ENCODE measurements at places on chromosomes 4 and X.

DNA sequence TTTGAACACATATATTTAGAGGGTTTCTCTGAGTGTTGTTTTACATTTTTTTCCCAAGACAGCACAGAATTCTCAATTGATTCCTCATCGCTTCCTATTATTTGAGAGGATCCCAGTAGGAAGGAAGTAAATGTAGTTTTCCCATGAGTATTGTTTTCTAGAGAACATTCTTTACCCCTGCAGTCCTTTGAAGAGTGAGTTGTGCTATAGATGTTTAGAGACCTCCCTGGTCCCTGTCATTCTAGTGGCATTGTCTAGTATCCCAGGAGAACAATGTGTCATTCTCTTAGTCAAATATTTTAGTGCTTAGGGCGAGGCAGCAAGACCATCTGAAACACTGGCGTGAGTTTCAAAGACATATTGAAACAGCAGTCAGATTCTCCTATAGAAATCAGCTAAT is 32.5 kb downstream of the SORBS2 start:
- DNase-seq = no peak

- no peak for DNase-seq
These were observed 27.5 kb upstream of the MTM1 start for GRCh38 chrX:150540965-150541364.

DNA sequence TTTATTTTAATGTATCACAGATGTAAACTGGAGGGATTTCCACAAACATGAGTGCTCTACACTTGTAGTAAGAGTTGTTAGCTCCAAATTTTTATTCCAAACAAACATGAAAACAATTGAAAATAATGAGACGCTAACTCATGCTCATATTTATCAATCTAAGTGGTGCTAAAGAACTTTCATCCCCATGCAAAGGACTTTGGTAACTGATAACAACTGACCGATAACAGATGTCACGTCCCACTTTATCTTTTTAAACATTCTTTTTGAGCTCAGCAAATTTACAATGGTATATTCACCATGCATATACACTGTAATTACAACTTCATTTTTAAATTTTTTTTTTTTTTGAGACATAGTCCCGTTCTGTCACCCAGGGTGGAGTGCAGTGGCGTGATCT is 15.6 kb upstream of the MAOA start:
- DNase-seq = no peak

GRCh38 chr4:121096629-121097028 is 24.3 kb upstream of the NDNF start:
- DNase-seq = no peak

- no peak for DNase-seq
These were observed 230.9 kb downstream of the SOX3 start for GRCh38 chrX:140273921-140274320.

- no peak for DNase-seq
These were observed 300.8 kb downstream of the ADGRL3 start for GRCh38 chr4:61500883-61501282.

GRCh38 chr4:84583876-84584380 is 1.0 kb downstream of the CDS1 start:
- no peak for DNase-seq

- no peak for DNase-seq
These were observed 74.9 kb upstream of the CBR4 start for GRCh38 chr4:169084954-169085353.

DNA sequence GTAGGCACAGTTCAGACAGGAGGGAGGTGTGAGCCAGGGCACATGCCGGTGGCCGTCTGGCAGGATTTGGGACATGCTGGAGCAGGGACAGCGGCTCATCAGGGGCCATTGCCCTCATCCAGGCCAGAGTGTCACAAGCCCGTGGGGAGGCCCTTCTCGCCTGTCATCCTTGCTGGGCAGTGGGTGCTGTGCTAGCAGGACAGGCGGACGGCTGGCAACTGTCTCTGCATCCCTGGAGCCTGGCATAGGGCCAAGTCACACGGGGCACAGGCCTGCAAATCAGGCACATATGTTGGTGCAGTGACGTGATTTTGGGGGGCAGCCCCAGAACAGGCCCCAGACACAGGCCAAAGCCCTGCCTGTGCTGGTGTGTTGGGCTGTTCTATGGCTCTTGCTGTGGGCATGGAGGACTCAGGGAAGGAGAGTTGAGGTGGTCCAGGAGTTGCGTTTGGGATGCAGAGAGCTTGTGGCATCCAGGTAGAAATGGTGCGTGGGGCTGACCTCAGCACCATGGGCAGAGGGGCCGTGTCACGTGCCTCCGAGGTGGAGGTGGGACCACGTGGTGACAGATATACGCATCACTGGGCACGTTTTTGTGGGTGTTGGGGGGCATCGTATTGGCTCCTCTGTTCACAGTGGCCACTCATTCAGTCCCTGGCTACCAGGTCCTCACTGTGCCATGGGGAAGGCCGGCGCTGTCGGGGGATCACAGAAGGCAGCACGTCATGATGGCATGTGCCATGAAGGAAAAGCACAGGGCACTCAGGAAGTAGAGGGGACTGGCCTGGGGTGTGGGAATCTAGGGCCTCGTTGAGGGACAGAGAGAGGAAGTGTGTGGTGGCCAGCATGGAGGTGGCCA is 14.6 kb upstream of the MSANTD1 start:
- DNase-seq = no peak

DNA sequence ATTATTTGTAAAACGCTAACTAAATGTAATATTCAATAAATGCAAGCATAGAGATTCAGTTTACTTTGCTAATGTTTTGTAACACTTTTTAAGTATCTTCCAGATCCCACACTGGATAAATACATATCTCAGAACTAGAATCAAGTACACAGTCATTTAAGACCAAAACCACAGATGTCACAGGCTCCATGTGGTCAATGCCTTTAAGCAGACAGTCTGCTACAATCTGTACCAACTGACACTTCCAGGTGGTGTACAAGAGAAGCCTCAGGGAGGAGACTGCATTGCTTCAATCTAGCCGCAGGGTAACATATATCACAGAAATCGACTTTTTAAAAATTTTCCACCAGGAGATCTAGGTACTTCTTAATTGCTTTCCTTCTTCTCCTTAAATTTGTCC is 229.6 kb upstream of the DIAPH2 start:
- DNase-seq = no peak

DNA sequence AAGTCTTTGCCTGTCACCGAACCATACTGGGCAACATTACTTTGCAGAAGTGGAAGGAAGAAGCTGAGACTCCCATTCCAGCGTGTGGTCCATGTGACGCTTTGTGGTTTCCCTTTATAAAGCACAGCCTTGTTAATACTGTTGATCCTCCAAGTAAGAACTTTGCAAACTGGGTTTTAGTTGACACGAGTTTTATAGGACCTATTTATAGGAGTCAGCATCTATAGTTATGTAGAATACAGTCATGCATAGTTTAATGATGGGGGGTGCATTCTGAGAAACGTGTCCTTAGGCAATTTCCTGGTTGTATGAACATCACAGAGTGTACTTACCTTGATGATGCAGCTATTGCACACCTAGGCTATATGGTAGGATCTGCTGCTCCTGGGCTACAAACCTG is 1879.4 kb upstream of the TENM3 start:
- no peak for DNase-seq

- DNase-seq = no peak
These were observed 94.5 kb downstream of the ANXA3 start for GRCh38 chr4:78645853-78646757.

DNA sequence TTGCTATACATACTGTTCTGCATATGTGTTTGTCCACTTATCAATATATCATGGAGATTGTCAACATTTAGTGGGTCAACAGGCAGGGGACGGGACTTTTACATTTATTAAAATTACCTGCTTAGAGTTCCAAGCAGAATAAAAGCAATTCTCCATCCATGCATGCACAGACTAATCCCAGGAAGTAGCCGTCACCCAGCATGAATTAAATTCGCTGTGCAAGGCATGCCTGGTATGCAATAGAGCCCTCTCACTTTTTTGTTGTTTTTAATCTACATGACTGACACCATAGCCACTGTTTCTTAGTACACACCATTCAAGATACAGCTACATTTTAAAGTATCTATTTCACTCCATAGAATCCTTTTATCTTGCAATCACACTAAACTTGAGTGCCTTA is 108.9 kb downstream of the USP46 start:
- DNase-seq = no peak

DNA sequence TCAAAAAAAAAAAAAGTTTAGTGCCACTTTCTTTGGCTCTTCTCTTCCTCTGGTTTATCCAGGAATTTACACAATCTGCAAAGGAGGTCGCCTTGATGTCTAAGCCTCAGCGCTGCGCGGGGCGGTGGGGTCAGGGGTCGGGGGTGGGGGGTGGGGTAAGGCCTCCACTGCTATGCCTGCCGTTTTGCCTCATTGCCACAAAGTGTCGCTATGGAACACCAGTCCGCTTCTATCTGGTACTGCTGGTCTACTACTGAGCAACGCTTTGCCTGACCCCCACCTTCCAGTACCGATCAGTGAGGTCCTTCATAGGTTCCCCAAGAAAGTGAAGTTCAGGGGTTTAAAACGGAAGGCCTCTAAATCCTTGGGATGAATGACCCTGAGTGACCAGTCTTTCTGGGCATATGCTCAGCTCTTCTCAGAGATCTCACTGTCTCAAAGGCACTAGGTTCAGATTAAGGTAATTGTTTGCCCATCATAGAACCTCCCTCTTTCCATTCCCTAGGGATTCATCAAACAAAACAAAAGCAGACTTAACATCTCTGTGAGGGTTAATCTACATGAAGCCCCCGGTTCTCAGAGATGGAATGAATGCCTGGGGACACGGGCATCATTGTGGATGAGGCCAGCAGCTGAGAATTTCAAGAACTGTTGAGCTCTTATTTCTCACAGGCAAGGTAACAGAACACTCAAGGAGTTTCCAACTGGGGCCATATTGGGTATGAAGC is 16.9 kb upstream of the TSR2 start:
- DNase-seq = no peak

GRCh38 chrX:57178605-57179004 is 41.4 kb upstream of the SPIN2A start:
- no peak for DNase-seq

GRCh38 chr4:3254302-3255131 is 5.6 kb downstream of the MSANTD1 start:
- no peak for DNase-seq

- no peak for DNase-seq
These were observed 54.8 kb downstream of the NSUN7 start for GRCh38 chr4:40804598-40804997.

- no peak for DNase-seq
These were observed 208.6 kb upstream of the TECRL start for GRCh38 chr4:64617800-64618199.

- no peak for DNase-seq
These were observed 263.1 kb downstream of the SPRY1 start for GRCh38 chr4:123659730-123660129.

DNA sequence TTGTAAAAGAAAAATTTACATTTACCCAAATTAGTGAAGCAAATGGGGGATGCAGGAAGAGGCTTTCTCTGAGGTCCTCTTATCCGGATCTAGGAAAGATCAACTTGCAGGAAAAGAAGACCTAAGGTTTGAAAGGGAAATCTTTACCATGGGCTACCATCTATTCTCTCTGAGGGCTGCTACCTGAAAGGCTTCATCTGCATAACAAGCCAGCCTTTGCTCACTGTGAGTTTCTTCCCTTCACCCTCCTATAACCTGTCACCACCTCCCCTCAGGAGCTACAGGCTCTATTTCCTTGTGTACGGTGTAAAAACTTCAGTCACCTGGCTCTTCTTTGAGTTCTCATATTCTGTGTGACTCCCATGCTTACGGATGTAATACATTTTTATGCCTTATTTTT is 118.6 kb upstream of the BEND4 start:
- no peak for DNase-seq

DNA sequence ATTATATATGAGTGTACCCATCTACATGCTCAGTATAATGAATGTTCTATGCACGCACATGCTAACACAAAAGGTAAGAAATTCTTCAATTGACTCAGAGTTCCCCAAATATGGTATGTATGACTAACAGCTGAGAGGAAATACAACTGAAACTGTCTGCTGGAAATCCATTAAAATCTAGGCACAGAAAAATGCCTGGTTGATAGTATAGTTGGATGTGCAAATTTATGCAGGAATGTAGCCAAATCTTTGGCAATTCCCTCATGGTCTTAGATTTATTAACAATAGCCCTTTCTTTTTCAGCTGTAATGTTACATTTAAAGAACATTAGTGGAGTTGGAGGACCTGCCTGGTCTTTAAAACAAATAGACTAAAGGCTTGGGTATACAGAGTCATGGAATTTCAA is 5.5 kb downstream of the CAMK2D start:
- no peak for DNase-seq

DNA sequence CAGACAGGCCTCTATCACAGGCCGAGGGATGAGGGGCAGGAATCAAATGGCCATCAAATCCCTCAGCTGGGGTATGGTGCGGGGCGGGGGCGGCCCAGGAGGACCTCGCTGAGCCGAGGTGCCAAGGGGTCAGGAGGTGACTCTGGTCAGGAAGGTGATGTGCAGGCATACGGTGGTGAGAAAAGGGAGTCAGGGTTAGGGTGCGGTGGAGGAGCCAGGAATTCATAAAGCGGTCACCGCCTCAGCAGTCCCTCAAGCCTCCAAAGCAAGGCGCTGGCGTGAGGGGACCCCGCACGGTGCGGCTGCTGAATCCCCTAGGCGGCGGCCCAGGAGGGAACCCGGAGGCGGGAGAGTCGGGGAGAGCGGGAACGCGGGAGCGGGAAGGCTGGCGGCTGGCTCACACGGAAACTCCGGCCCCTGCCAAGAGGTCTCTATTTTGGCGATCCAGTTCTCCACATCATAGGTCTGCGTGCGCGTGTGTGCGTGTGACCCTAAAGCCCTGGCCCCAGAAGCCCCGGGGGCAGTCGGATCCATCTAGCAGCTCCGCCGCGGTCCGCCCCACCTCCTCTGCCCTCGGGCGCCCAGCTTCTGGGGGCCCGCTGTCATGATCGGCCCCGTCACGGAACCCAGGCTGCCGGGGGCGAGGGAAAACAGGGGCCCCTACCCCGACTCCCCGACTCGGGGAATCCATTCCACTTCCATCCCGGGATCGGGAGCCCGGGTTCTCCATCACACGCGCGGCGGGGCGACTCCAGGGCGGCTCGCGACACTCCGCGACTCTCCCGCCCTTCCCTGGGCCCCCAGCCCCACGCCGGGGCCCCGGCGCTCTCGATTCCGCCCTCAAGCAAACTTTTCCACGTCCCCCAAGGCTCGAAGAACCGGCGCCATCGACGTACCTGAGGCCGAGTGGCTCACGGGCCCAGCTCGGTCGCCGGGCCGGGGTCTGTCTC is 593 bp downstream of the ELF4 start:
- no peak for DNase-seq

- DNase-seq = no peak
These were observed 66.9 kb upstream of the BMPR1B start for GRCh38 chr4:94690851-94691254.

DNA sequence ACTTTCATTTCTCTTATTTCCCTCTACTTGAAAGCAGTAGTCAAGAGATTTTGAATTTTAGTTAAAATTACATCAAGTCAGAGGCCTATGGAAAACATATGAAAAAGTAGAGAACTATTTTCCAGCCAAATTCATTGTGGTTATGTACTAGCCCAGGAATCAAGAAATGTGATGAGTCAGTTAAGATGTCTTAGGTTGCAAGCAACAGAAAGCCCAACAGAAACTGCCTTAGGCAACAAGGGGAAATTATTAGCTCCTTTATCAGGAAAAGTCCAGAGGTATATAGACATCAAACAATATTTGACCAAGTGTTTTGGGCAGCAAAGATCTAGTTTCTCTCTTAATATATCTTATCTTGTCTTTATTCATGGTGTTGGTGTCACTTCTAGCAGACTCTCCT is 37.8 kb upstream of the FRMD7 start:
- DNase-seq = no peak

- DNase-seq = no peak
These were observed 181.7 kb upstream of the TBC1D9 start for GRCh38 chr4:140937866-140938265.

GRCh38 chr4:135098061-135098460 is 896.5 kb upstream of the PABPC4L start:
- no peak for DNase-seq
